Activated T-cell treated with anti-CD3 and anti-CD28 coated beads for 1 hour (primary cell): ENCODE measurements at places on chromosomes 1 and 21.

DNA sequence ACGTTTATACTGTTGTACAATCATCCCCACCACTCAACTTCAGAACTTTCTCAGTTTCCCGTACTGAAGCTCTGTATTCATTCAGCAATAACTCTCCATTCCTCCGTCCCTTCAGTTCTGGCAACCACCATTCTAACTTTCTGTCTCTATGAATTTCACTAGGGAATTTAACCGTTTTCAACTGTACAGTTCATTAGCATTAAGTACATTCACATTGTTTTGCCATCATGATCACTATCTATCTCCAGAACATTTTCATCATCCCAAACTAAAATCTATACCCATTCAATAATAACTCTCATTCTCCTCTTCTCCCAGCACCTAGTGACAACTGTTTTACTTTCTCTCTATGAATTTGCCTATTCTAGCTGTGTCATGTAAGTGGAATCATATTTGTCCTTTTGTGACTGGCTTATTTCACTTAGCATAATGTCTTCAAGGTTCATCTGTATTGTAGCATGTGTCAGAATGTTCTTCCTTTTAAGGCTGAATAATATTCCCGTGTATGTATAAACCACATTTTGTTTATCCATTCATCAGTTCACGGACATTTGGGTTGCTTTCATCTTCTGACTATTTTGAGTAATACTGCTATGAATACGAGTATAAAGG lies 75.0 kb downstream of the CEP350 start:
- no peak for DNase-seq

DNA sequence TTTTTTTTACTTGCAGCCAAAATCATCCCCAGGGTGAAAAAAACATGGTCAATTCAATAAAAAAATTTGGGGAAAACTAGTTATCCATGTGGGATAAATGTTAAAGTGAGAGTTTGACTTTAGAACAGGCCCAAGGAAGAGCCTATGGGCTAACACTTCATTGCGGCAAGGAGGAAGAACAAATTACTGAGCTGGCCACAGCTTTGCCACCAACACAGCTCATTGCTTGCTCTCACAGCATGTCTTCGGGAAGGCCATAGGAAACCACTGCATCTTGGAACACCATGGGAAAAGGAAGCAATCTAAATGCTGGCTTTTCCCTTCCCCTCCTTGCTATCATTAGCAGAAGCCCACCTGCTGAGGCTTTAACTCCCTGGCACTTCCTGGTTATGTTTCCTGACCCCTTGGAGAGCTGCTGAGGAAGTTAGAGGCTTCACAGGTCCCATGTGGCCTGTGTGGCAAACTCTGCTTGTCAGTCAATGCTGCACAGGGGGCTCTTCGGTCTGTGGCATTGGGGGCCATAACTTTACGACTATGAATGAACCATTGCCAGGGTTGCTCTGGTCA lies 86.0 kb downstream of the SLC25A24 start:
- DNase-seq, result no peak

- no peak for DNase-seq
Measured at GRCh38 chr1:71521655-71522264, 440.9 kb upstream of the ZRANB2 start.

GRCh38 chr1:246651012-246651695 lies 73.1 kb upstream of the SCCPDH start:
- DNase-seq, result no peak

DNA sequence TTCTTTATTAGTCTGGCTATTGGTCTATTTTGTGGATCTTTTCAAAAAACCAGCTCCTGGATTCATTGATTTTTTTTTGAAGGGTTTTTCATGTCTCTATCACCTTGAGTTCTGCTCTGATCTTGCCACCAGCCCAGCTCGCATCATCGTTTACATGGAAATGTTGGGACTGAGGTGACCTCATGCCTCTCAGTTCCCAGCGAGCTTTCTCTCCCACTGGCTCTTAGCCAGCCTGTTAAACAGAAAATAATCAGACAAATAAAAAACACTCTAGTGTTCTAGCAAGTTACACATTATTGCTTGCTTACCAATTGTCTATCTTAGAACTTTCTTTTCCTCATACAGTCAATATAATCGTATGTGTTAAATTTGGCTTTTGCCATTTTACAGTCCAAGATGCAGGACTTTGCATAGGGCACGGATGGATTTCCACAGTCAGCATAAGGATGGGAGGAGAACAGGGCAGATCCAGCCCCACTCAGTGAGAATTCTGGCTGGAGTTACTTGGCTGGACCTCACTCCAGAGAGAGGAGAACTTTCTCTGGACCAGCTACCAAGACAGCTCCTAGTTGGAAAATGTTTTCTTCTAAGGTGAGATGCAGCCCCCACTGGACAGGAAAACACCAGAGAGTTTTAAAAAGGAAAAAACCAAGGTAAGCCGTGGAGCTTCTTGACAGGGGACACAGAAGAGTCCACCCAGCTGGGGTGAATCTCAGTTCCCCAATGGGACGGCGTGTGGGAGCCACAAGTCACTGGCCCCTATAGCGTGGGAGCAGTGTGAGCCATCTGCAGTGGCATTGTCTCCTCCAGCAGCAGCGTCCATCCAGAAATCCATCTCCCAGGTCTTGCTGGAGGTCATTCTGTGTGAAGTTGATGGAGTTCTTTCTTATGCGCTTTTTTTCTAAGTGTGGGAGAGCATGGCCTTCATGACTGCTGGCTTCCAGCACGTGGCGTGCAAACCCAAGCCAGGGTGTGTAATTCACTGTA lies 17.6 kb downstream of the PGBD2 start:
- DNase-seq, result no peak

DNA sequence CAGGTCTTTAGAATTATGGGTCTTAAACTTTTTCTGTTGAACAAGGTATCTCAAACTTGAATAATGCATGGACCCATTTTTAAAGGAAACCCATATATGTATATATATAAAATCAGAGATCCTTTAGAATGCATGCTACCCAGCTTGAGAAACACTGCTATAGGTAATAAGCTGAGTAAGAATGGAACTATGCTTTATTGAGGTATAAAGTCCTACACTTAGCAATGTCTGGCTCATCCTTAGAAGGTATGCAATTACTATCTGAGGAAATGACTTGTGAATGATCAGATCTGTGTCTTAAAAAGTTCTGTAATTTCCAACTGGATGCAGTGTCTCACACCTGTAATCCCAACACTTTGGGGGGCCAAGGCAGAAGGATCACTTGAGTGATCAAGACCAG lies 11.2 kb downstream of the TRAF3IP3 start:
- DNase-seq, result no peak
